HCEC 1CT (cell line): ENCODE measurements at places on chromosomes 5 and 9.

- DNase-seq, result no peak
Measured at GRCh38 chr5:937151-937924, 44.7 kb downstream of the TRIP13 start.

GRCh38 chr5:151451626-151452520 is 4.5 kb downstream of the SLC36A1 start:
- peak; percentile 50 for DNase-seq

GRCh38 chr9:134490446-134490845 is 151.2 kb upstream of the COL5A1 start:
- no peak for DNase-seq

GRCh38 chr5:111744455-111744854 is 12.5 kb downstream of the NREP start:
- no peak for DNase-seq

DNA sequence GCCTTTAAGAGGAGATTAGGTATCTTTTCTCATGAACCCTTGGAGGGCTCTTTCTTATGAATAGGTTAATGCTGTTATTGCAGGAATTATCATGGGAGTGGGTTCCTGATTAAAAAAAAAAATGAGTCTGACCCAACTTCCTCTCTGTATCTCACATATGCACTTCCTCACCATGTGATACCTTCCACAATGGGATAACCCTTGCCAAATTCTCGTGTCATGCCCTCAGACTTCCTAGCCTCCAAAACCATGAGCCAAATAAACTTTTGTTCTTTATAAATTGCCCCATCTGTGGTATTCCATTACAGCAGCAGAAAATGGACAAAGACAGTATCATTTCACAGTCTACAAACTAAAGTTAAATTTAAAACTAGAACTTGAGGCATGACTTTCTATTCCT is 1.0 kb downstream of the OR1B1 start:
- DNase-seq, result no peak

- no peak for DNase-seq
Measured at GRCh38 chr5:32206053-32206452, 31.9 kb upstream of the GOLPH3 start.

DNA sequence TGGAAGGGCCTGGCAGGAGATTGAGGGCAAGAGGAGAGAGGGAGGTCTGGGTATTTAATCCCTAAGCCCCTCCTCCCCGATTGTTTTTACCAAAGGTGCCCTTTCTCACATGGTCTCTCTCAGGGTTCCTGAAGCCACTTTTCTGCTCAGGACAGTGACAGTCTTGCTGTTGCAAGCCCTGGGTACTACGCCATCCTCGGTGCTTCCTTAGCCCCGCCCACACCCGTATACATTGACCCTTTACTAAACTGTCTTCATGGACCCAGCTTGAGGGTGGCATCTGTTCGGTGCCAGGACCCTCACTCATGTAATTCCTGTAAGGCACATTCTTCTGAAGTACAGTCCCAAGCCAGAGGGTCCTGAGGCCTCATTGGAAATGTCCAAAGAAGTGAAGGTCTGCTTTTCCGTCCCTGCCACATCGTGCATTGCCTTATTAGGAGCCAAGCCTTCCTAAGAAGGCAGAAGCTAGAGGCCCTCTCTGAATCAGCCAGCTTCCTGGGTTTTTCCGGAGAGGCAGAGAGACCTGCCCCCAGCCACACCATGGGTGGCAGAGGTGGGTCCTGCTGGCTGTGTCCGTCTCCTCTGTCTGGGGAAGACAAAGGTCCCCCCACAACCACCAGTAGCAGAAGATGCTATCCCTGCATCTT is 1.9 kb upstream of the SH3PXD2B start:
- DNase-seq, result peak; percentile 27

DNA sequence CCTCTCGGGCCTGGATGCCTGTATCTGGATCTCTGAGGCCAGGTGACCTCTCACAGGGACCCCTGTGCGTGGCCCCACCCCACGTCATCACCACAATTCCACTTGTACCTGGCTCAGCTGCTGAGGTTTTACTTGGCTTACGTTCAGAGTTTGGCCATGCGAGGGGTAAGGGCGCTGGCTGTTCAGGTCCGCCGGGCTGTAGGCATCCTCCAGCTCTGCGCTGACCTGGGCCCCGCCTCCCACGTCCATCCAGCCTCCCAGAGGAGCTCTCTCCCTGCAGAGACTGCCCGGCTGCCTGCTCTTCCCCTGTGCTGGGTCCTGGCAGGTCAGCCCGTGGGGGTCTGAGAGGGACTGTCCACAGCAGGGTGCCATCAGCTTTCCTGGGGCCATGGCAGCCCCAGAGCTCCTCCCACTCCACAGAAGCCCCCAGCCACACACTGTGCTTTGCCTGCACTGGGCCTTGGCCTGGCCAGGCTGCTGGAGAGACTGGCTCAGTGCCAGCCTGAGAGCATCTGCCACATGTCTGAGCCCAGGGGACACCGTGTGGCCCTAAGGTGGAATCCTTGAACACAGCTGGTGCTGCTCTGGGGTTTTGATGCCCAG is 43.6 kb downstream of the SLC6A3 start:
- no peak for DNase-seq

GRCh38 chr9:4805191-4805918 is 12.6 kb downstream of the RCL1 start:
- DNase-seq, result no peak

DNA sequence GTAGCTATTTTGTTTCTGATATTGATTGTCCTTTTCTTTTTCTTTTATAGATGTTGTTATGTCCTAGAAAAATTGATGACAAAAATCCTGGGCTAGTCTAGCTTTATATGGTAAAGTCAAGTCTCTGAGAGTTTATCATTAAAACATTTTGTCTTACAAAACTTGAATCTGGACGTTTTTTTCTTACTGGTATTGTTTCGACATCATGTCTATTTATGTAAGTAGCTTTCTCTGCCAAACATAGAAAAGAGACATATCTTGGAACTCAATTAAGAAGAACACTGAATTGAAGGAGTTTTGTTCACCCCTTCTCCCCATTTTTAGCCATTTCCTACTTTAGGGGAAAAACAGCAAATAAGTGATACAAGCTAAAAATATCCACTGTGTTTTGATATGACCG is 151.5 kb downstream of the ISOC1 start:
- peak; percentile 25 for DNase-seq

DNA sequence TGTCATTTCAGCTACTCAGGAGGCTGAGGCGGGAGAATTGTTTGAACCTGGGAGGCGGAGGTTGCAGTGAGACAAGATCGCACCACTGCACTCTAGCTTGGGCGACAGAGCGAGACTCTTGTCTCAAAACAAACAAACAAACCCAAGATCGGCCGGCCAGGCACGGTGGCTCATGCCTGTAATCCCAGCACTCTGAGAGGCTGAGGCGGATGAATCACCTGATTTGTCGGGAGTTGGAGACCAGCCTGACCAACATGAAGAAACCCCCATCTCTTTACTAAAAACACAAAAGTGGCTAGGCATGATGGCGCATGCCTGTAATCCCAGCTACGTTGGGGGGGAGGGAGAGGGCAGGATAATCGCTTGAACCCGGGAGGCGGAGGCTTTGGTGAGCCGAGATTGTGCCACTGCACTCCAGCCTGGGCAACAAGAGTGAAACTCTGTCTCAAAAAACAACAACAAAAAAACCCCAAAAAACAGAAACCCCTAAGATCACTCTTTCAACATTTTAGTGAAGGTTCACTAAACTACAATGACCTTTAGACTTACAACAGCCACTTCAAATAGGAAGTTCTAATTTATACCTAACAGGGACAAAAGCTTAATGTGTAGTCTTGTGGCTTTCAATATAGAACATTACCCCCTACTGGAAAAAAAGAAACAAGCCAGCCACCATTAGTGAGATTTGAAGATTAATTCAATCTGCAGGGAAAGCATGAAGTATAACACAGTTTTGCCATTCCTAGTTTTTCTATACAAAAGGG is 7.0 kb downstream of the HSPA9 start:
- DNase-seq, result no peak

DNA sequence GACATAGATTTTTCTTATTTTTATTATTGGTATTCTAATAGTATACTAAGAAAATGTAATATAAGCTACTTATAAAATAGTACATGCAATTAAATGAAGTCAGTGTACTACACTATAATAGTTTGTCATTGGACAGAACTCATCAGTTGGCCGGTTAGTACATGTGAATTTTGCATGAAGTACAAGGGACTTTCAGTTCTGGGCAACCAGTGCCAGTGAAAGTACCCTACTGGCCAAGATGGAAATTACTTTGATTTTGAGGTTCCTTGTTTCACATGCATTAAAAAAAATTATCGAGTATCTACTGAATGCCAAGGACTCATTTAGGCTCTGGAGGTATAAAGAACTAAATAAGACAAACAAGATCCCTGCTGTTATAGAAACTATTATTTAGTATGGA is 213.4 kb upstream of the ELL2 start:
- peak; percentile 47 for DNase-seq

GRCh38 chr9:2622461-2623287 is 1.1 kb downstream of the VLDLR start:
- DNase-seq, result no peak

DNA sequence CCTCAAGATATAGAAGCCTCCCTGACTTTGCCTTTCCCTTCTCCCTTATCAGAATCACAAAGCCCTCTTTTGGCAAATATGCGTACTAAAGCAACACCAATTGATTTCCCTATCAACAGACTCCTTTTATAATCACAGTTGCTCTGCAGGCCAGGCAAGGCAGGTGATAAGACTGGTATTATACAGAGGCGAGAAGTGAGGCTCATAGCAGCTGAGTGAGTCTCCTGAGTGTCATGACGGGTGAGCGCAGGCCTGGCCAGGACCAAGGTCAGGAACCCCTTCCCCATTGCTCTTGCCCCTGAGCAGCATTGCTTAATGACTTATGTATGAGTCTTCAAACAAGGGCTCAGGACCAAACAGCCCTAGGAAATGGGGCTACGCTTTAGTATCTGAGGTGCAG is 70.8 kb downstream of the FBXO38 start:
- no peak for DNase-seq

- peak; percentile 5 for DNase-seq
Measured at GRCh38 chr9:81374459-81375186, 314.7 kb downstream of the TLE1 start.

DNA sequence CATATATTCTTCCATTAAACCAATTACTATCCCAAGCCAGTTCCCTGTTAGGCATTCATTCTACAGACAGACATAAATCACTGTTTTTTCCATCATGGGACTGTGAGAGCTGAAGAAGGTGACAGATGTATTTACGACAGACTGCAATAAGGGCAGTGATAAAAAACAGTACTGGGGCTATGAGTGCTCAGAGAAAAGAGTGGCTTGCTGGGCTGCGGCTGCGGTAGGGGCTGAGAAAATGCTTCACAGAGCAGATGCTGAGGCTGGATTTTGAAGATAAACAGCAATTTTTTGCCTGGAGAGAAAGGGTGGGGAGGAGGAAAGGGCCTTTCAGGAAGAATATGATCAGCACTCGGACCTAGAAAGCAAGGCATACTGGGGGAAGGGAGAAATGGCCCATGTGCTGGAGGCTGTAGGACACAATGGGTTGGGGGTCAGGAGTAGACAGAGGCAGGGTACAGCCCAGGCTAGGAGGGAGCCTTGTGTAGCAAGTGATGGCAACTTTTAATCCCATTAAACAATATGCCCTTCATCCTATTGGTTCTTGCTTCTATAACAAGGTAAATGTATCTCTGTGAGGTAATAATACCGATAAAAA is 279.3 kb downstream of the ASTN2 start:
- DNase-seq, result no peak

DNA sequence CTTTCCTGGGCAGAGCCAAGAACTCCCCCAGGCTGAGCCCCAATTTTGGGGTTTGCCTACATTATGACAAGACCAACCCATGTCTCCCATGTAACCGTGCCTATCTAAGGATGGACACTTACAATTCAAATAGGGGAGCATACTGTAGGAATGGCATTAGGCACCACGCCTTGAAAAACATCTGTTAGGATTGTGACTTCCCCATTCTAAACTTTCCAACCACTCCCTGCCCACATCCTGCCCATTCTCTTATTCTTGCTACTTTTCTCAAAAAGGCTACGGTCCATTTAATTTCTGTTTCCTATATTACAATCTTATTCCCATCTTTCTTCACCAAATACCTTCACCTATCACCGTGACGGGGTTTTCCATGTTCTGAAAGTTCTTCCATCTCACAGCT is 99.2 kb downstream of the LPAR1 start:
- no peak for DNase-seq

DNA sequence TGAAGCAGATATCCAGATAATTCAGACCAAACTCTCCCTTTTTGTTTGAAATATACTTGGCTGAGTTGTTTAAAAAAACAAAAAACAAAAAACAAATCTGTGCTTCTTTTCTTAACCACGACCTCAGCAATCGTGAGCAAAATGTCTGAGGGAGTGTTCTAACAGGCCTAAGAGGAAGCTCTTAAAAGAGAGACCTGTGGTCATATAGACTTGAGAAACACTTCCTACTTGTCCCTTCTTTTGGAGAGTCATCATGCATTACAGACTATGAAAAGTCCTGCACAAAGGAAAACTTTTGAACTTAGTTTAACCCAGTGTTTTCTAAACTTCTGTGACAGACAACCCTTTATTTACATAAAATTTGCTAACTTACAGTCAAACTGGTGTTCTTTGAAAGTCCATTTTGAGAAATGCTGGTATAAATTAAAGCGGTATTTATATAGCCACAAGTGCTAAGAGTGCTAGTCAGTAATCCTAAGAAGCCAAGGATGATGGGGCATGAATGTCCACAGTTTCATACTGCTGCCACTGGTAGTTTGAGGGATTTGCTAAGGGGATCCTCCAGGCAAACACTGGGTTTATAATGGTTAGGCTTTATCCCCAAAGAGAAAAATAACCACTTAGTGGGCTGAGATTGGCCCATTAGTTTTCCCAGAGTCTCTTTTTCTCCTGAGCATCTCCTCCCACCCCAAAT is 199.8 kb downstream of the LRRC70 start:
- no peak for DNase-seq

DNA sequence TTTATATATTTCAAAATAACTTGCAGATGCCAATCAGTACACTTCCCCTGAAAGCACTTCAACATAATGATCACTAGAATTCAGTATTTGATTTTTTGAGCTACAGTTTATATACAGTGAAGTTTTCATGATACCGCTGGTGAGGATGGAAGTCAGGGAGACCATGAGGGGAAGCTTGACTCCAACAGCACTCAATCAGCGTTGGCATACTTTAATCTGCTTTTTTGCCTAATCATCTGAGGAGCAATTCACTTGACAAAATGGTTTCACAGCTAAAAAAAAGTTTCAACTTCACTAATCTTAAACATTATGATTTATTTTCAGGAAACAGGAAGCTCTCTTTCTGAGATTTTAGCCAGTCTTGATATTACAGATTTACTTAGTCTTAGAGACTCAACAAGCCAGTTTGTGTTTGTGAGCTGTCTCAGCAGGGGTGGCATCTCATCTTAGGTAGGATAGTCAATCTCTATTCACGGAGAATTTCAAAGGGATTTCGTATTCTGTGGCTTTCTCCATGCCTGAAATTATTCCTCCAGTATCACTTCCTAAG is 111.4 kb upstream of the ARRDC3 start:
- DNase-seq, result no peak

GRCh38 chr5:104763216-104763615 is 1200.6 kb upstream of the NUDT12 start:
- DNase-seq, result no peak

- DNase-seq, result no peak
Measured at GRCh38 chr9:87664153-87665060, 61.5 kb upstream of the CTSL start.

- DNase-seq, result no peak
Measured at GRCh38 chr9:106880081-106880480, 17.1 kb downstream of the ZNF462 start.
